ENCODE measurements at places on chromosomes 1 and 21.

DNA sequence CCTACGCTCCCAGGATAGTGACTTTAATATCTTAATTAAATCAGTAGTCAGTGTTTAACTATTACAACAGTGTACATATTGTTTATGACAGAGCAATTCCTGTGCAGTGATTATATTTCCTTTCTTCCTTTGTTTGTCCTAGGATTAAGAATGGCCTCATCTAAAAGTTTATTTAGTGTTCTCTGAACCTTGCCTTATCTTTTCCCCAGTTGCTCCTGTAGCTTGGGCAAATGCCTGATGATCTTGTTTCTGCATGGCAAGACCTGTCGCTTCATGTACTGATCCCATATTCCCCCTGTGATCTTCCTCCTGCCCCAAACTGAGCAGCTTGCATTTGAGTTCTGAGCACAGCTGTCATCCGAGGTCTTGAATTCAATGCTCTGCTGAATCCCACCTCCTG is 69.1 kb upstream of the STUM start:
- no peak for DNase-seq

DNA sequence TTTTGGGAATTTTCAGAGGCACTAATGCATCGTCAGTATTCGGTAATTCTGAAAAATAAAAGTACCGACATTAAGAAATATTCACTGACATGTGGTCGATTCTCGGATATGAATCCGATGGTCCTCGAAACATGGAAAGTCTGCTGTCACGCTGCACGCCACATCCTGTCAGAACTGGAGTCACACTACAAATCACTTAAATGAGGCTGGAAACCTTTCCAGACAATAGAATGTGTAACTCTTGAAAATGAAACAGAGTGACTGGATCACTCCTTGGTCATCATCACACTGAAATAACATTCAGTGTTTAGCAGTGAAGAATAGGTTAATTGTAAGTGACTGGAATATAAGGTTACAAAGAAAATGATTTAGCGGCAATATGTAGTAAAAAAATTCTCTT is 620.1 kb upstream of the ADAMTS5 start:
- no peak for DNase-seq

- DNase-seq: no peak
These were observed 231.9 kb downstream of the TRABD2B start for GRCh38 chr1:47765236-47765635.

GRCh38 chr1:19204446-19205266 is 5.4 kb downstream of the UBR4 start:
- DNase-seq: no peak

- DNase-seq: no peak
These were observed 77.8 kb downstream of the ADGRL2 start for GRCh38 chr1:81878538-81878937.

- no peak for DNase-seq
These were observed 19.9 kb downstream of the ACOT11 start for GRCh38 chr1:54567961-54568360.

DNA sequence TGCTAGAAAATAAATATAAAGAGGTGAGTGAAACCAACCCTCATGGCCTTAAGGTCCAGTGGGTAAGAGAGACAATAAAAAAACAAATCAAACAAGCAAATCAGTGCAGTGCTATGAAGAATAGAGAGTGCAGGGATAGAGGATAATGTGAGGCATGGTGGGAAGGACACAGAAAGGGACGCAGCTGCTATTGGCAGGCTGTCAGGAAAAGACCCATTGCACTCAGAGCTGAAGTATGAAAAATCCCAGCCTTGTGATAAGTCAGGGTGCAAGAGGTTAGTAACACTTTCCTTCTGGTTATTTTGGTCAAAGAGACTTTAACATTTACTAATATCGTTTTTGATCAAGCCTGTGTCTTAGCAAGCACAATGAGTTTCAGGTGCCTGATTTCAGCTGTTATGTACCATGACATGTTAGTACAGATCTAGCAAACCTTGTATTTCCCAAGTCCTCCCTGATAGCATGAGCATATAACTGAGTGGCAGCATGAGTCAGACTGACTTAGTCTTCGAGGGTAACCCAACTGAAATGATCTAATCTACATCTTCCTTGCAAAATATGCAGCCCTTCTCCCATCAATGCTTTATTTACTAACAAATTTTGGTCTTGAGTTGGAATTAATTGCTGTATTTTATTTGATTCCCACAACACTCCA is 31.7 kb downstream of the CHML start:
- DNase-seq: no peak

Data from SHP77 (cell line).